ENCODE measurements at places on chromosomes 3 and 15.

DNA sequence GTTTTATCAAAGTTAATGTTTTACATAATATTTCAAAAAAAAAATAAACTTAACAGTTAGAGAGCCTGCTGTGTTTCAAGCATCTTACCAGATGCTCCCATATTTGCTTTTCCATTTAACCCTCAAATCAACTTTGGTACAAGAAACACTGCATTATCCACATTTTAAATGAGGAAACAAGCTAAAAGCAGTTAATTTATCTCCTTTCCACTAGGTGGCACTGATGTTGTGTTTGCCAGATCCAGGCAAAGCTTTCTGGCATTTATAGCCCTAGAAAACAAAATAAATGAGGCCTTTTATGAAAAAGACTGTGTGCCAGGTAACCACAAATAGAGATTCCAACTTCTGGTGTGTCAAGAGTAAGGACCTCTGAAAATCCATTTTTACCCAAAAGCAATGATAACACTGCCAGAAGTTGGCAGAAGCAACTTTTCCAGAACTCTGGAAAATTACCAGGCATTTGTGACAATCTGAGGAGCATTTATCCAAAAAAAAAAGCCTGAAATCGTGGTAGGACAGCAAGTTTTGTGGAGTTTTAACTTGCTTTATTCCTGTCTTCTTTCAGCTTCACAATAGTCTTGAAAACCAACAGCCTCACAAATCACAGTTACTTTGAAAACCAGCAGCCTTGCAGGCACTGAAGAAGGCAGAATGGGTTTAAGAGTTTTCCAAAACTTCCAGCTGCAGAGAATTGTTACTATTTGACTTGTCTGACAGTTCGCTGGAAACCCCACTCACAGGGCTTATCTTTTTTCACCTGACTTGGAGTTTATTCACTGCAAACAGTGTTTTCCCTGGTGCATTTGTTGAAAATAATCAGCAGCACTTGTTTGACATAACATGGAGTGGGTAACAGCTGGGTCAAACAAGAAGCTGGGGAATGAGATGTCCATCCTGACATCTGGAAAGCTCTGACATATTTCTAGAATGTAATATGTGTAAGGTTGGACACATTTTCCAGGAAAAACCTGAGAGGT is 9.2 kb downstream of the FAM162A start:
- peak; percentile 87 for DNase-seq

- DNase-seq: no peak
These were observed 113.2 kb downstream of the DGKG start for GRCh38 chr3:186248850-186249249.

GRCh38 chr15:25674913-25675312 is 188.2 kb downstream of the ATP10A start:
- no peak for DNase-seq

DNA sequence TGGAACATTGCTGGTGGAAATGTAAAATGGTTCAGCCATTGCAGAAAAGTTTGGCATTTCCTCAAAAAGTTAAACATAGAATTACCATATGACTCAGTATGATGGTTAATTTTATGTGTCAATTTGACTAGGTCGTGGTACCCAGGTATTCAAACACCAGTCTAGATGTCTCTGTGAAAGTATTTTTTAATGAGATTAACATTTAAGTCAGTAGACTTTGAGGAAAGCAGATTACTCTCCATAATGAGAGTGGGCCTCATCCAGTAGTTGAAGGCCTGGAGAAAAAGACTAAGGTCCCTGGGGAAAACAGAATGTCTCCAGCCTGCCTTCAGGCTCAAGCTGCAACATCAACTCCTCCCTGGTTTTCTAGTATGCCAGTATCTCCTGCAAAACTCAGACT is 42.3 kb upstream of the TMEM87A start:
- no peak for DNase-seq

DNA sequence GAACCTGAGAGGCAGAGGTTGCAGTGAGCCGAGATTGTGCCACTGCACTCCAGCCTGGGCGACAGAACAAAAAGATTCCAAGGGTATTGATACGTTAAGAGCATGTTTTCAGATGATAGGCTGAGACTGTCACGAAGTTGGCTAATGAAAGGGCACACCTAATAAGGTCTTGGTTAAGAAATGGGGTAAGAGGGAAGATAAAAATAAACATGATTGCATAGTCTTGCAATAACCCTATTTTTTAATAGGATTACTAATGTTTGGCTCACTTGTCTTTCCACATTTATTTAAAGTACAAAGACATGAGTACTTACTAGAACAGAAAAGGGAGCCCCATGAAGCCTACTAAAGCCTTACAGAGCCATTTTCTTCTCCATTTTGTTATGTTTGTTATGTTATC is 109.0 kb downstream of the FRMD4B start:
- no peak for DNase-seq

- DNase-seq: no peak
These were observed 174.6 kb downstream of the CHST2 start for GRCh38 chr3:143294188-143294587.

GRCh38 chr3:17478673-17479072 is 263.8 kb downstream of the TBC1D5 start:
- DNase-seq: no peak

GRCh38 chr3:177789500-177789899 is 592.2 kb upstream of the TBL1XR1 start:
- DNase-seq: no peak

- peak; percentile 96 for DNase-seq
These were observed 98.3 kb upstream of the VGLL3 start for GRCh38 chr3:87088993-87089841.

DNA sequence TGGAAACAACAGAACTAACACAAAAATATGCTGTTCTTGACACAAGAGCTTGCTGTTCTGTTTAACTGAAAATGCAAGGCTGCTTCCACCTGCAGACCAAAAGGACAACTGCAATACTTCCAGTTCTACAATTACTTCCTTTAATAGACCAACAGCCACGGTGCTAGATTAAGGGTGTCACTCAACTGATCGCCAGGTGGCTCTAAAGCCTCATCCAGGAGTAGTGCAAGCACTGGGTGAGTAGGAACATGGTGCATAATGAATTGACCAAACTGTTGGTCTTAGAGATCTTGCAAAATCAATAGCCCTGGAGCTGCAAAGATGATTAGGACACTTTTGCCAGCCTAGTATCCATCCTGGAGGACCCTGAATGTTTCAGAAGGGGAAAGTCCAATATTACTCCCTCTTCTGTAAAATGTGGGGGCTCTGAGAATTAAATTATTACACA is 3.6 kb upstream of the CLDN16 start:
- DNase-seq: peak; percentile 54

DNA sequence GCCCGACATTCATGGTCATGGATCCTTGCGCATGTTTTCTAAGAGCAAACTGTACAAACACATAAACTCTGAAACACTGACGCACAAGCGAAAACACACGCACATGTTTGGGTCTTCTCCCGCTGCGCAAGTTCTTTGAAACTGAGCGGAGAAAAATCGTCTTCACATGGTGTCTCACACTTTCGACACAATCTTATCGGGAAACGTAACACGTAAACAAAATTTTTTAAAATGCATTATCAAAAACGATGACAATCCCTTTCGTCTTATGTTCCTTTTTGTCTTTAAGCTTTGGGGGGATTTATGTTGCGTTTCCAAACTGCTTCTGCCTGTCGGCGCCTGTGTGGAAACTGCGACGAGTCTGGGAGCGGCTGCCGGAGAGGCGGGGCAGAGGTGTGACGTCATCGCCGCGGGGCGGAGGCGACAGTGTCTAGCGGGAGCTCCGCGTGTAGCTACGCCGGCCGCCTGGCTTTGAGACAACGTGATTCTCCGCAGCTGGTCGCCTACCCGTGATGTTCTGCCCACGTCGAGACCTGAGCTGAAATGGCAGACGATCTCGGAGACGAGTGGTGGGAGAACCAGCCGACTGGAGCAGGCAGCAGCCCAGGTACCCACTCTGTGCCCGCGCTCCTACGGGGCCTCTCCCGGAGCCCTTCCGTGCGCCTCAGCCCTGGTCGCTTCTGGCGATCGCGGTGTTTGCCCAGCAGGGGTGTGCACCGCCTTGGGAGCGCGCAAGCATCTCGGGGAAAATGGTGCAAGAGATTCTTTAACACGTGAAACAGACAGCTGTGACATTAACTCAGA is at the start of gene CMSS1:
Gene CMSS1, plus strand, starts transcription at position 426 of the 804 bp plus-strand sequence.
- peak; percentile 93 for DNase-seq

DNA sequence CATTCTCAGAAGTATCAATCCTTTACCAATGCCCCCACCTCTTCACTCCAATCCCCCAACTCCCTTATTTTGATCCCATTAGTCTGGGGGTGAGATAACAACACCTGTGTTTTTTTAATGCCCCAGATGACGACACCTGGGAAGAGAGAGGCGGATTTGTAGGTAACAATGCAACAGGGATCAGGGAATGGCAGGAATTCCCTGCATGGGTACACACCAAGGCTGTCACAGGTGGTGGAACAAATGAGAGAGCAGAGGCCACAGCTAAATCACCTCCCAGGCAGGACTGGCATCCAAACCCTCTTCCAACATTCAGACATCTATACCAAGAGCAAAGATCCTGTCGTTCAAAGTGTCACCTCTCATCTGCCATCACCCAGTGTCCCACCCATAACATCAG is 319.2 kb upstream of the TRIM42 start:
- DNase-seq: no peak

- no peak for DNase-seq
These were observed 131.4 kb downstream of the TMCO5A start for GRCh38 chr15:38065721-38066345.

DNA sequence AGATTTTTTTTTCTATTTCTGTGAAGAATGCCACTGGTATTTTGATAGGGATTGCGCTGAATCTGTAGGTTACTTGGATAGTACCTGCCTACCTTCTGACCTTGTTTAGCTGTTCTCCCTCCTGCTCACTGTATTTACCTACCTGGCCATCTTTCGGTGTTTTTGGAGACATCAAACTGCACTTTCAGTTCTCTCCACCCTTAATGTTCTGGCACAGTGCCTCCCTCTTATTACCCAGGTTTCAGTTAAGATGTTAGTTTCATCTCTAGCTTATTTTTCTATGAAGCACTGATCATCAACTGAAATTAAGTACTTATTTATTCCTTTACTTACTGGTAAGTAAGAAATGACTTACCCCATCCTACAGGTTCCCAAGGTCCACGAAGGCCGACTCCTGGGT is 74.4 kb upstream of the KLHL25 start:
- no peak for DNase-seq

DNA sequence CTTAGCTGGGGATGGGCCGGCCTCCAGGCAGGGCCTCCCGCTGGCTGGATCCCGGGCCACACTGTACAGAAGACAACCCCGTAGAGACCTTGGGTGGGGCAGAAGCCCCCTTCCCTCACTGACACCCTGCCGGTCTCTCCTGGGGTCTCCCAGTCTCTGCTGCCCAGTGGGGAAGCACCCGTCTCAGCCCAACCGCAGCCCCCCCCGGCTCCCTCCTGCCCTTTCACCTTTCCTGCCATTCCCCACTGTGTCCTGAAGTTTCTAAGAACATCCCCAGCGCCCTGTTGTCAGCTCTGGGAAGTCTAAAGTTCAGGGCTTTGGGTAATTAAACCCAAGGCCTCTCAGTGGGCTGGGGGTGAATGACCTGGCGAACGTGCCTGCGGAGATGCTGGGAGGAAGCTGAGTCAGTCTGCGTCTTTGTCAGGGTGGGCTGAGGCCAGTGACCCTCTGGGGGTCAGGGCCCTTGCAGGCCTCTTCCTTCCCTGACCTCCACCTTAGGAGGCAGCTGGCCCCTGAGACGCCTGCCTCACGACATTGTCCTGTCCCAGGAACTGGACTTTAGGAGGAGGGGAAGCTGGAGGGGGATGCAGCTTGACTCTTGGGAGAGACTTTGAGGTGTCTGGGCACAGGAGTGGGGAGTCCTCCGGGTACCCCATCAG is 1.4 kb upstream of the SLC51A start:
- DNase-seq: no peak

DNA sequence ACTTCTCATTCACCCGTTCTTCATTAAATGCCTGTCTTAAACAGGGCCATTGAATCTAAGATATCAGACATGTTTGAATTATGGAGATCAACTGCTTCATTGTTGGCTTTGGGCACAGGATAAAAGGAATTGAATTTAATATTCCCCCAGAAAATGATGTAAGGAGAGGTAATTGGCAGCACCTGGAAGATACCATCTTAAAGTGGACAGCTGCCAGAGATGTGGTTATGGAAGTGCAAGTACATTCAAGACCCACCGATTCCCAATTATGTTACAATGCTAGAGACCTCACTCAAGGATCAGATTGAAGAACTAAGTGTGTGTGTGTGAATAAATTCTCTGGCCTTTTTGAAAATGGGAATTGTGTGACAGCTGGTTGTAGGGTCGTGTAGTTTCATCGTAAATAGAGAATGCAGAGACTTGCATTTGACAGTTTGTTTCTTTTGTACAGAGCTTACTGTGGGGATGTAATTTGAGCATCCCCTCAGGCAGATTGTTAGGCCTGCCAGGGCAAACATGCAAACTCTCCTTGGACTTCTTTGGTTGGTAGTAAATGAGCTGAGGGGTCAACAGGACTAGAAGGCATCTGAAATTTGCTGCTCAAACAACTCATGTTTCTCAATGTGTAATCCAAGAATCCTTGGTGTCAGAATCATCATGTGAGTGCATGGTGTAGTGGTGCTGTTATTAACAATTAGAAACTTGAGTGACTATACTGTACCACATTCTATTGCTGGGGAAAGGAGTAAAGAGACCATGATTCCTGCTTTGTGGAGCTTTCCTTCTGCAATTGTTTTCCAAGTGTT is 359.2 kb upstream of the THRB start:
- no peak for DNase-seq

DNA sequence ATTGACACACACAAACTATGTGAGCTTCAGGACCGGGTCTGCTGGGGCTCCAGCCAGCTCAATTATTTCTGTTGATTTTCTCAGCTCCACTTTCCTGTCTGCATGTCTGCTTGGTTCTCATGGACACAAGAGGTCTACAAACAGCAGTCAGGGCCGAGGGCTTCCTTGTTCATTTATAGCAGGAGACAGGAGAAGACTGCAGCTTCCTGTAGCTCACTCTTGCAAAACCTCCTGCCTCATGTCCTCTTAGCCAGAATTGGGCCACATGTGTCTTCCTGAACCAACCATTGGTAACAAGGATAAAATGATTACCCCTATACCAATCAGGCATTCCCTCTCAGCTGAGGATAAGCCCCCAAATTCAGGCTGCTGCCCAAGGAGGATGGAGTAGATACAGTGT is 182.8 kb downstream of the TLE3 start:
- no peak for DNase-seq

DNA sequence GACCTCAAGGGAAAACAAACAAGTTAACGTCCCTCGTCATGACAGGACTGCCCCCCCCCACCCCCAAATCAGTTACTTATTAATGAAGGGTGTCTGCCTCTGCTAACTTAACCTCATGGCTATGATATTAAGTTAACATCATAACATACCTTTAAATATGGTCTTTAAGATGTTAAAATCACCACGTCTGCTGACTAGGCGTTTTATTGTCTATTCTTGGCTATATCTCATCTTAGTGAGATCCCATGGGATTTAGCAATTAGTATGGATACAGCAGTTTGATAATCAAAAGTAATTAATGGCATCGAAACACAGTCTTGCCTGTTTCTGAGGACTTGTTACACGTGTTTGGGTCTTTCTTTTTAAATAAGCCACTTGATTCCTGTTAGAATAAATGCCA is 186.9 kb downstream of the FOXB1 start:
- no peak for DNase-seq

Measured in Kasumi-1 (cell line).